CD4-positive, alpha-beta memory T cell (primary cell): ENCODE measurements at places on chromosomes 12 and 14. TPM values are rescaled to one million over a fixed set of nuclear protein-coding genes. Genes with fewer than 3 reads are reported as not detected.

PLCZ1 gene
- not detected for total RNA-seq

PRH2 gene
- total RNA-seq, result not detected

C12orf50 gene
- 0.09 TPM for total RNA-seq

NPFF gene
- not detected for total RNA-seq

KIF21A gene
- total RNA-seq, result 19.1 TPM

LGR5 gene
- not detected for total RNA-seq

PZP gene
- not detected for total RNA-seq

AMN gene
- 5.1 TPM for total RNA-seq

TAS2R9 gene
- total RNA-seq, result not detected

TEX52 gene
- total RNA-seq, result not detected

CCDC38 gene
- 1.0 TPM for total RNA-seq

DNA sequence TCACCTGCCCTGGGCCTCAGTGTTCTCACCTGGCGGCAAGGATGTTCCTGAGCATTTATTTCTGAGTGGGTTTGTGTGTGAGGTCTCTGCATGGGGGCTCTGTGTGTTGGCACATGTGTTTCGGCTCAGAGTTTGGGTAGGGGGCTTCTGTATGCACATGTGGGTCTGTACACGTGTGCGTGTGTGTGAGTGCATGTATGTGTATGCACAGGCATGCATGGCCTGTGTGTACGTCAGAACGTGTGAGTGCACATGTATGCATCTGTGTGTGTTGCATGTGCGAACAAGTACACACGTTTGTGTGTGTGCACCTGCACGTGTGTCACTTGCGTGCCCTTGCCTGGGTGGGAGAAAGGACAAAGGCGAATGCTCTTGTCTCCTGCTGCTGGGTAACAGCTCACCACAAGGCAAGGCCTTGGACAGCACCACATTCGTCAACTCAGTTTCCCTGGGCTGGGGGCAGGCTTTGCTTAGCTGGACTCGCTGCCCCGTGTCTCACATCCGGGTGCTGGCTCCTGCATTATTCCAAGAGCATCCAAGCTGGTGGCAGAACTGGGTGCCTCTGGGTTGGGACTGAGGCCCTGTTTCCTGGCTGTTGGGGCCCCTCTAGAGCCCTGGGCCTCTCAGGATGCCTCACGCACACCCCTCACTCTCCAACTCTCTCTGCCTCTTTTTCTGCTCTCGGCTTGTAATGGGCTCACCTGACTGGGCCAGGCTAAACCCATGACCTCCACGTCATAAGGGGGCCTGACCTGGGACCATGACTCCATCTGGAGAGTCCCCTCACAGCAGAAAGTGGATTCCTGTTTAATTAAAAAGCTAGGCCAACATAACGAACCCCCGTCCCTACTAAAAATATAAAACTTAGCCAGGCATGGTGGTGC lies 153.6 kb upstream of the C14orf180 start:
- H3K27ac ChIP-seq, result no peak overlapping the region
- no peak for DNase-seq
- H3K36me3 ChIP-seq, result no peaks in the 10 kb centered on the region
- H3K4me3 ChIP-seq, result no peak overlapping the region

DNA sequence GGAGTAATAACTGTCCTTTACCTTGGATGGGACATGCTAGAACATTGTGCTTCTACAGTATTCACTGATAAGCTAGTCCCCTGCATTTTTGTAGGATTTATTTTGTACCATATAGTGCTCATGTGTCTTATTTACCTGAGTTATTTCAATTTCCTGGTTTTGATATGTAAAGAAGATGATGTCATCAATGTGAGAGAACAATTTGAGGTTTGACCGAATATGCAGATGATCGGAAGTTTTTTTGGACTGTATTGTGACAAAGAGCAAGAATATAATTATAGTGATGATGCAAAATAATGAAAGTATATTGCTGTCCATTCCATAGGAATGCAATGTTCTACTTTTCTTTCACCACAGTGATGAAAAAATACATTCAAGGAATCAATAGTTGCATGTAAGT lies 114.8 kb downstream of the RERGL start:
- no peaks in the 10 kb centered on the region for H3K36me3 ChIP-seq
- no peak for DNase-seq
- no peak overlapping the region for H3K4me3 ChIP-seq
- no peaks in the 10 kb centered on the region for H3K27me3 ChIP-seq

GRCh38 chr12:128542844-128543243 lies 275.9 kb downstream of the TMEM132C start:
- no peak overlapping the region for H3K27ac ChIP-seq
- H3K36me3 ChIP-seq, result no peaks in the 10 kb centered on the region
- no peak overlapping the region for H3K4me3 ChIP-seq
- no peaks in the 10 kb centered on the region for H3K4me1 ChIP-seq

- no peaks in the 10 kb centered on the region for H3K4me1 ChIP-seq
- H3K4me3 ChIP-seq, result no peak overlapping the region
These were observed 29.9 kb upstream of the YARS2 start for GRCh38 chr12:32785557-32785956.

GRCh38 chr12:45131506-45131905 lies 80.6 kb upstream of the DBX2 start:
- H3K4me3 ChIP-seq, result no peak overlapping the region
- no peaks in the 10 kb centered on the region for H3K36me3 ChIP-seq
- no peak overlapping the region for H3K27ac ChIP-seq

DNA sequence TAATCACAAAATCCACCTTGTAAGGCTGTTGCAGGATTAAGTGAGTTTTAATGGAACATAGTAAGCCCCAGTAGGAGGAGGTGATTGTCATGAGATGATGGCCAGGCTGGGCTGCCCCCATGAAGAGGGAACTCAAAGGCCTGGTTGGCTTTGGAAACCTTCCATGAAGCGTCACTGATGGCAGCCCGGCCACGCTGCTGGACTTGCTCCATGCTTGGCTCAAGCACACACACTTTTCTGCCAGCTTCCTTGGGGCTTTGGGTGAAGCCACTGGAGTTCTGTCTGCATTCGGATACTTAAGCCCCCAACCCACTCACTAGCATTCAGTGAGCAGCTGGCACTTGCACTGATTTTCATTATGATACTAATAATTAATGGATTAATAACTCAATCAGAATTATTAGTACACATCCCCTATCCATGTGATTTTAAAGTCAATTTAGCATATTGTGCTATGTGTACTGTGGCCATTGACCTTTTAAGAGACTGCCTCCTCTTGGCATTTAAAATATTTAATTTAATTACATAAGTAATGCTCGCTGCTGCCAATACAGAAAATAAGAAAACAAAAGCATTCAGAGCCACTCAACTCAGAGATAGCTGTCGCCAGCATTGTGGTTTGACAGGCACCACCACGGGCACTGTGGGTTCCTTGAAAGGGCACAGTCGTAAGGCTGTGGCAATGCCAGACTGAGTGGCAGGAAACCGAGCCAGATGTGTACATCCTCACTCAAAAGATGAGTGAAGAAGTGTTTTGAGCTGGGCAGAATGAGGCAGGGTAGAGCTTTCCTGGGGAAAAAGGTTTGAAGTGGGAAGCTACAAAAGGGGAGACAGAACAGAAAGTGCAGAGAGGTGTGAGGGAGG lies 15.9 kb downstream of the KRT85 start:
- no peaks in the 10 kb centered on the region for H3K27me3 ChIP-seq
- peaks cover 19% of the 10 kb centered on the region for H3K4me1 ChIP-seq
- no peak overlapping the region for H3K27ac ChIP-seq
- peak; percentile 68 for DNase-seq

GRCh38 chr12:100668945-100669536 lies 95.6 kb downstream of the GAS2L3 start:
- no peak for DNase-seq
- no peaks in the 10 kb centered on the region for H3K4me1 ChIP-seq
- H3K27ac ChIP-seq, result no peak overlapping the region
- H3K27me3 ChIP-seq, result no peaks in the 10 kb centered on the region

DNA sequence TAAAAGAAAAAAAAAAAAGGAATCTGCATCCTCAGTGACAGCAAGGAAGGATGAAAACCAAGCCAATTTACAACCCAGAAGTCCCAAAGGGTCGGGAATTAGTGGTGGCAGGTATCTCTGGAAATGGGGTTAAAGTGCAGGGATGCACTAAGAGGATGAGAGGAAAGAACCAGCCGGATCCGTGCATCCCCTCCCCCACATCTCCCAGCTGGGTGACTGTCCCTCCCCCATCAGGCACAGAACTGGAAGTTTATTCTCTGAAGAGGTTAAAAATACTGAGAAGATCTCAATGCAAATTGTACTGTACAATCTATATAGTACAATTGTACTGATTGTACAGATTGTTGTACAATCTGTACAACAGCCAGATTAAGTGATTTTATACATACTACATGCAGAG lies 15.4 kb downstream of the CLMN start:
- H3K4me3 ChIP-seq, result no peak overlapping the region
- H3K27ac ChIP-seq, result no peak overlapping the region
- no peaks in the 10 kb centered on the region for H3K4me1 ChIP-seq

DNA sequence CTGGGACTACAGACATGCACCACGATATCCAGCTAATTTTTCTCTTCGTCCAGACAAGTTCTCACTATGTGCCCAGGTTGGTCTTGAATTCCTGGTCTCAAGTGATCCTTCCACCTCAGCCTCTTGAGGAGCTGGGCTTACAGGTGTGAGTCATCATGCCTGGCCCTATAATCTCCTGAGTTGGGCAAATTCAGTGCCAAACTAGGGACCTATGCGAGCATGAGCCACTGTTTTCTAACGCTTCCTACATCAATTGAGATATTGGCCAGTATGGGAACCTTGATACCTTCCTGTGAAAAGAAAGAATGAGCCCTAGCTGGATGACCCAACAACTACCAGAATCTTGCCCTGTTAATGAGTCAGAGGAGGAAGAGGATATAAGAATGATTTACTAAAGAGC lies 585.2 kb downstream of the C12orf50 start:
- H3K36me3 ChIP-seq, result no peaks in the 10 kb centered on the region
- H3K27me3 ChIP-seq, result no peaks in the 10 kb centered on the region
- H3K27ac ChIP-seq, result no peak overlapping the region
- H3K4me1 ChIP-seq, result no peaks in the 10 kb centered on the region

DNA sequence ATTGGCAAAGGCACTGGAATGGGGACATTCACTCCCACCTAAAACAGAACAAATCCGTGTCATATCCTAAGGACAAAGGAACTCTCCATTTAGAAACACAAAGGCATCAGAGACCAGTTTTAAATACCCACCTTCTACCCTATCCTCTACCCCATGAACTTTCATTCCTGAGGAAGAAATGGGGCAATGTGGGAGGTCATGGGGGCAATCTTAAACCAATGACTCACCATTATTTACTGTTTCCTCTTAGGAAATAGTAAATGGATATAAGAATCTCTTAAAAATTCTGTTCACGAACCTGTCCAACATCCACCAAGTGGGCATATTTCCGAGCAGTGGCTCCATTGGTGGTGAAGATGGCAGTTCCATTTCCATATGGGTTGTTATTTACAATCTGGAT lies 19.4 kb downstream of the ALDH6A1 start:
- no peak for DNase-seq
- H3K36me3 ChIP-seq, result peaks cover 23% of the 10 kb centered on the region
- H3K4me1 ChIP-seq, result no peaks in the 10 kb centered on the region
- no peak overlapping the region for H3K27ac ChIP-seq

DNA sequence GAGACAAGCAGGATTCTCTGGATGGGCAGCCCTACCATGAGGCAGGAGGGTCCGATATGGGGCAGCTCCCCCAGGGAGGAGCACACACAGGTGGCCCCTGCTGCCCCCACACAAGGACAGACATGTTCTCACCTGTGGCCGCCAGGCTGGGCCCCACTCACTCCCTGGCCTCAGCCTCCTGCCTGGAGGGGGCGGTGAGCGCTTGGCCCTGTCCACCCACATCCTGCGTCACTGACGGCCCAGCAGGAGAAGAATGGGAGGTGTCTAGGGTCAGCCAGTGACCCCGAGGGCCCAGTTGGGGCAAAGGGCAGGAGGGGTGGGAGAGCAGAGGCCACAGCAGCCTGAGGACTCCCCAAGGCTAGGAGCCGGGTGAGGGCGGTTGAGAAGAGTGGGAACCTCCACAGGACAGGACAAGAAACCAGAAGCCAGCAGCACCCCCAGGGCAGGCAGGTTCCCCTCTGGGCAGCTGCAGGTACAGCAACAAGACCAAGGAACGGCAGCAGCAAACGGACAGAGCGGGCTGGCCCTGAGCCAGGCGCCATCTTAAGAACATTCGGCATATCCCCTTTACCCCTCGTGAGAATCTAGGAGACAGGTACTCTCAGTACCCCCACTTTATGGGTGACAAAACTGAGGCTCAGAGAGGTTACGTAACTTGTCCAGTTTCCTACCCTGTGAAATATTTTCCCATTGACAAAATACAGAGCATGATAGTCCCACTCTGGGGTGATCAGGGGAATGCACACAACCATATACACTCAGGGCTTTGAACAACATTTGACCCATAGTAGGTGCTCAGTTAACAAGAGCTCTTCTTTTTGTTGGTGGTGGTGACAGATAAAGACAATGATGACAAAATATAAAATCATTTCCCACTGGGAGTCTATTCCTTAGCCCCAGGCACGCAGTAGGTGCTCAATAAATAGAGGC lies 74.3 kb downstream of the NCOR2 start:
- no peak overlapping the region for H3K27ac ChIP-seq
- DNase-seq, result no peak
- H3K4me1 ChIP-seq, result peaks cover 16% of the 10 kb centered on the region
- no peak overlapping the region for H3K4me3 ChIP-seq

- H3K4me1 ChIP-seq, result peaks cover 47% of the 10 kb centered on the region
- H3K36me3 ChIP-seq, result no peaks in the 10 kb centered on the region
- DNase-seq, result no peak
- H3K27ac ChIP-seq, result peak overlapping the region; percentile 45
These were observed 11.2 kb downstream of the MAP4K5 start for GRCh38 chr14:50520947-50521815.
